T follicular helper cell (primary cell): ENCODE measurements at places on chromosomes 12 and 14.

DNA sequence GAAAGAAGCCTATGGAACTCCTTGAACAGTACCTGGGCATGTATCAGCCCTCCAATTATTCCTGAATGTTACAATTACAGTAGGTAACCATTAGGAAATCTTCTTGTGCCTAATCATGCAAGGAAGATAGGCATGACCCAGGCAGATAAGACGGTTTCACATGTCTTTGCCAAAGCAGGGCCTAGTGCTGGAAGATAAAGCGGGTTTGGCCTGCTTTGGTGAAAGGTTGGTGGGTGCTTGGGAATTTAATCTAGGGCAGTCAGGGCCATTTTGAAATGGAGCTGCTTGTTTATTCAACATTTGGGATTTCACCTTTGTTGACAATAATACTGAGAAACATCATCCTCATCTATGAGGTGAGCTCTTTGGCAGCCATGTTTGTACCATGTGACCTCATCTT is 12.5 kb upstream of the SRSF5 start:
- no peak for DNase-seq

GRCh38 chr12:54364413-54364812 is at the start of gene GPR84:
Gene GPR84 (minus strand): TSS chr12:54364486. CDS start chr12:54363851, 635 bp downstream.
- DNase-seq: no peak

- no peak for DNase-seq
Observed at GRCh38 chr12:1738446-1738845, 47.6 kb downstream of the ADIPOR2 start.

DNA sequence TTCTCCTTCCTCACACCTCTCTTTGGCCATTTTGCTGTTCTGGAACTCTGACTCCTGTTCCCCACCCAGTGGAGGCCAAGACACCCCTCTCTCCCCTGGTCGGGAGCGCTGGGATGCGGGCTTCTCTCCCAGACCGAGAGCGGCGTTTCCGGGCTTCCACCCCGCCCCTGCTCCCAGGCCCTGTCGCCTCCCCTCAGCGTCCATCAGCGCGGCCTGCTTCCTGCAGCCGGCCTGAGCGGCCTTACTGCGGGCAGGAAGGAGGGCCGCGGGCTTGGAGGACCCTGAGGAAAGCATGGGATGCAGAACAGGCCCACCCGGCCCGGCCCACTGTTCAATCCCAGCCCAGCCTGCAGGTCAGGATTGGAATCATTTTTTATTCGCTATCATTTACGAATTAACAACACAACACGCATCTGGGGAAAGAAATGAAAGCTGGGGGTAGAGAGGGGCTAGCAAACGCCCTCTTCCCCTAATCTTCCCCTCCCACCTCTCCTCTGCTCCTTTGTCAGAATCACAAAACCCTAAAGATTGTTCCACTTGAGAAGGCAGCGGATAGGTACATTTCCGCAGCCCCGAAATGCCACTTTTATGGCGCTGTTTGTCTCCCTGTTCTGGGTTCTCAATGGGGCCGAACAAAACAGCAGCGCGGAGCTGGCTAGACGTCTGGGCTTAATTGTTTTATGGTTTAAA is 3.8 kb upstream of the HOXC8 start:
- no peak for DNase-seq

GRCh38 chr12:65171870-65172269 is 2.5 kb downstream of the LEMD3 start:
- DNase-seq: no peak

DNA sequence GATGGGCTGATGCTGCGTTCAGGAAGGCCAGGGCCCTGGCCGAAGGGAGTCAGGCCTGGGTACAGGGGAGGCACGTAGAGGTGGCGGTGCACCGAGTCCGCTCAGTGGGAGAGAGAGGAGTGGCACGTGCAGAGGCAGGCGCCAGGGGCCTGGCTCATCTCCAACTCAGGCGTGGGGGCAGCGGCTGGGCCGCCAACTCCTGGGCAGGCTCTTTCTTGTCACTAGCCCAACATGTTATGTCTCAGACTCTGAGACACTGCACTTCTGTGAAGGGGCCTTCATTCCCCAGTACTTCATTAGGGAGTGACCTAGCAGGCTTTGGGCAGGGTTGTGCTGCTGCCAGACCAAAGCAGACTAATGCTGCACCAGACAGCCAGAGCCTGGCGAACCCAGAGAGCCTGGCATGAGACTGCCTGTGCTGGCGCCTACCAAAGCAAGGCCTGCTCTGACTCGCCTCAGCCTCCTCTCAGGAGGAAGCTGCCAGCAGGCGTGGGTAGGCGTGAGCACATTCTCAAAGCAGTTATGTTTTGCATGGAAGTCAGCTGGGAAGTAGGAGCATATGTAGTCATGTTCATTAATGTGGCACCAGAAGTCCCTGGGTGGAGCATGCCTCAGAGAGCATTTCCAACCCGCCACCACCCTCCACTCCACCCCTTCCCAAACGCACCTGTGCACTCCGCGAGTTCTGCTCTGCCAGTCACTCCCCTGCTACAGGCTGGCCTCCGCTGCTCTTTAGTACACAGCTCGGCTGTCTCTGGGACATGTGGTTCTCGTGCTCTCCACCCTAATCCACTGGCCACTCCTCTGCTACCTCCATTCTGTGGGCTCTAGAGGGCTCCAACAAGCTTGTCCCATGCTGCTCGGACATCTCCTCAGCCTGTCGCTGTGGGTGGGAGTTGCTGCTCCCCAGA is 9.7 kb downstream of the CKB start:
- DNase-seq: no peak

DNA sequence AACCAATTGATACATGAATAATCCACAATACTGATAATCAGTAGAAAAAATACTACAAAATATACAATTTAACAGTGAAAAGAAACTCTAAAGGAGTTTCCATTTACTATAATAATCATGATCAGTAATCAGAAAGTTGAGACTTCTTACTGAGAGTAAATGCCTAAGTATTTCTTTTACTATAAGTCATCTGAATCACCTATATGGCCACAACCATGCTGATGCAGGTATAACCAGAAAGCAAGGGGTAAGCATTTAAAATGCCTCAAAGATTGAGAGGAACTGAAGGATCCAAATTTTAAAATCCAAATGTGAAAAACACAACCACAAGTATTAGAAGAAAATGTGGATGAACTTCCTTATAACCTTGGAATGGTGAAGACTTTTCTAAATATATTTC is 23.4 kb downstream of the CDK17 start:
- no peak for DNase-seq

DNA sequence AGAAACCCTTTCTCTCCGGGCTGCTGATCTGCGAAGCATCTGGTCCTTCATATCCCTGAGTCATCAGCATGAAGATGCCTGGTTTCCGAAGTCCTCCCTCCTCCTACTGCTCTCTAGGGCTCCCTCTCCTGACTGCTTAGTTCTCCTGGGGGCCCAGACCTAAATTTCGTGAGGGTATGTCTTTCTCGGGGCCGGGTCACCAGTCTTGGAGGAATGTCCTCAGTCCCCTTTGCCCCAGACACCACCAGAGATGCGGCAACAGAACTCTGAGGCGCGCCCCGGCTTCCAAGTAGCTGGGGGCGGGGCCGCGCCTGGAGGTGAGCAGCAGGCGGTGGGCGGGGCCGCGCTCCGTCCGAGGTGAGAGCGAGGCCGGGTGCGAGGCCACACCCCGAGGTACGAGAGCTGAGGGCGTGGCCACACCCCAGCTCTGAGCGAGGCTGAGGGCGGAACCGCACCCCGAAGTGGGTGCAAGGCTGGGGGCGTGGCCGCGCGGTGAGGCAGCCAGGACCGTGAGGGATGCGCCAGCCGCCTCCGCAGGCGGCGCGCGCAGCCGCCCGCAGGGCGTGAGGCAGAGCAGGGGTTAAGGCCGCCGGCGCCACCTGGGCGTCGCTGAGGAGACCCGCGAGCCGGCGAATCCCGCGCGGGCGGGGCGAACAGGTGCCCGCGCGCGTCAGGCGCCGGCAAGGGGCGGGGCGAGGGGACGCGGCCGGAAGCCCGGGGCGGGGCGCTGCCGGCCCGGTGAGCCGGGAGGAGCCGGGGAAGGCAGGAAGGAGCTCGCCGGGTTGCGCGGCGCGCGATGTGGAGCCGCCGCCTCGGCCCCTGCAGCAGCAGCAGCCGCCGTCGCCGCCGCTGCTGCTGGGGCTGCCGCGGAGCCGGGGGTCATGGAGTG is at the start of gene BICDL1:
BICDL1 (plus strand) TSS at position 765 of the 889 bp plus-strand sequence. CDS start 633 bp downstream, outside the sequence.
- DNase-seq: peak; percentile 98

- no peak for DNase-seq
Observed at GRCh38 chr14:99615497-99616157, 11.6 kb upstream of the CCDC85C start.

DNA sequence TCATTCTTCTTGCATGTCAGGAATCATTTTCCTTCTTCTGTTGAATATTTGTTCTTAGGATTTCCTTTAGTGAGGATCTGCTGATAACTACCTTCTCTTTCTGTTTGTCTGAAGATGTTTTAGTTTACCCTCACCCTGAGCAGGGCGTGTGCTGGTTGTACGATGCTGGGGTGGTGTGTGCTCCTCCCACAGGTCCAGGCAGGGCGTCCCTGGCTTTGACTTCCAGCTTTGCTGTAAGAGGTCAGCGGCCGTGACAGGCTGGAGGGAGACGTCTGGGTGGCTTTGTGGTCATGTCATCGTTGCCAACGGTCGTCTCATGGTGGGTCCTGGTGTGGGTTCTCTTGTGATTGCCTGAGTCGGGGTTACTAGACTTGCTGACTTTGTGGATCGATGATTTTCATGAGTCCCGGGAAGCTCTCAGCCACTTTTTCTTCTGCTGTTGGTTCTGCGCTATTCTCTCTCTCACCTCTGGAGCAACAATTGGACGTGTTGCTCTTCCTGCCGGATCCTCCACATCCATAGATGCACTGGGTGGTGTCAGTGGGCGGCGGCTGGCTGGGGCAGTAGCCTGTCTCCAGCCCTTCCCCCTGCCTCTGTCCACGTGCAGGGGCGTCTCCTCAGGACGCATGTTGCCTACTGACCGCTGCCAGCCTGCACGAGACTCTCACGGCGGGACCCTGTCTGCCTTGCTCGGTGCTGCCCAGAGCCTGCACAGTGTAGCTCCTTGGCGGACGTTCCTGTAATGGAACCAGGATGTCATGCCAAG is 8.4 kb downstream of the PACS2 start:
- DNase-seq: no peak

- DNase-seq: no peak
Observed at GRCh38 chr14:71804992-71805391, 127.2 kb upstream of the RGS6 start.

- DNase-seq: no peak
Observed at GRCh38 chr14:69711065-69711464, 55.9 kb upstream of the SRSF5 start.
